ENCODE measurements at places on chromosomes 2 and 18. TPM values are rescaled to one million over a fixed set of nuclear protein-coding genes. Genes with fewer than 3 reads are reported as not detected.
A peak's percentile ranks its signal among the peaks of the same experiment; 100 is the strongest.

DNA sequence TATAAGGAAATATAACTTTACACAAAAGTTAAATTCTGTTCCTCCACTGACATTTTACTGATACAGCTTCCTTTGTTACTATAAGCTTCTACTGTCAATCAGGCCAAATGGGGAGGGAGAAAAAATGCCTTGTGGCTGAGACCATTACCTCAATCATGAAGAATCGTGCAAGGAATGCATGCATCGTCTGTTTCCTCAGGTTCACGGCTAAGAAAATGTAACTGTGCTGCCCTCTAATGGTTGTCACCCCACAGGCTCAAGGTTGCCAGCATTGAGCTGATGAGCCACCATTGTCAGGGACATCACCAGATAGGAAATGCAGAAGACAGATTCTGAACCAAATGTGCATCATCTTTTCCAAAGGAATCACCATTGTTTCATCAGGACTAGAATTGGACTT is 426.9 kb downstream of the CDH2 start:
- H3K4me1 ChIP-seq: no peaks in the 10 kb centered on the region
- DNase-seq: no peak
- H3K4me3 ChIP-seq: no peak overlapping the region

GALR1 gene
- total RNA-seq: not detected

GRCh38 chr2:131552871-131553270 is 25.2 kb downstream of the CCDC74A start:
- peaks cover 31% of the 10 kb centered on the region for H3K27me3 ChIP-seq
- DNase-seq: no peak
- H3K4me3 ChIP-seq: no peak overlapping the region
- H3K27ac ChIP-seq: no peak overlapping the region
- H3K36me3 ChIP-seq: no peaks in the 10 kb centered on the region

DNA sequence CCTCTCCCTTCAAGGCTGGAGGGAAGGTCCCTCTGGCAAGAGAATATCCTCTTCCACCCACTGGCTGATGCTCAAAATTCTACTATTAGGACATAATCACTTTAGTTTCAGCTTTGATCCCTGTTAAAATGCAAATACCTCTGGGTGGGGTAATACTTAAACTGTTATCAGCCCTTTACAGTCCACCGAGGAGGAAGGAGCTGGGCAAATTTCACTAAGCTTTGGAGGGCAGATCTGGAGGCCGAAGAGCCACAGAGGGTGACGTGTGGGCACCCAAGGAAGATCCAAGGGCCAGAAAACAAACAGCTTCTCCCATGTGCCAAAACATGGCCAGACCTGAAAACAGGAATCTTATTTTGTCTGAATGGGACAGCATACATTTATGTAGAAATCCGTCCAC is 74.6 kb upstream of the BCL11A start:
- H3K27me3 ChIP-seq: peaks cover 10% of the 10 kb centered on the region
- H3K4me1 ChIP-seq: no peaks in the 10 kb centered on the region
- no peaks in the 10 kb centered on the region for H3K36me3 ChIP-seq
- no peak for DNase-seq

- H3K4me3 ChIP-seq: no peak overlapping the region
- no peaks in the 10 kb centered on the region for H3K36me3 ChIP-seq
- H3K27ac ChIP-seq: no peak overlapping the region
- DNase-seq: no peak
Observed at GRCh38 chr18:22322243-22322691, 95.4 kb downstream of the CTAGE1 start.

CTNNA2 gene
- not detected for total RNA-seq

RUFY4 gene
- total RNA-seq: 0.64 TPM

CENPO gene
- 44.7 TPM for total RNA-seq

TLX2 gene
- 1.2 TPM for total RNA-seq

GRCh38 chr2:154620471-154620870 is 78.0 kb upstream of the KCNJ3 start:
- DNase-seq: no peak
- H3K27ac ChIP-seq: no peak overlapping the region
- no peaks in the 10 kb centered on the region for H3K4me1 ChIP-seq
- H3K36me3 ChIP-seq: no peaks in the 10 kb centered on the region
- no peak overlapping the region for H3K4me3 ChIP-seq

PSMA8 gene
- 0.44 TPM for total RNA-seq

CCBE1 gene
- 0.02 TPM for total RNA-seq

ARHGEF33 gene
- 0.36 TPM for total RNA-seq

CHST9 gene
- not detected for total RNA-seq

SIX2 gene
- total RNA-seq: not detected

- H3K4me1 ChIP-seq: peaks cover 24% of the 10 kb centered on the region
- H3K36me3 ChIP-seq: peaks cover 12% of the 10 kb centered on the region
- DNase-seq: no peak
Observed at GRCh38 chr2:143321994-143322393, 192.8 kb downstream of the ARHGAP15 start.

ITPRIPL1 gene
- 52.1 TPM for total RNA-seq

TTN gene
- 1.7 TPM for total RNA-seq

DNA sequence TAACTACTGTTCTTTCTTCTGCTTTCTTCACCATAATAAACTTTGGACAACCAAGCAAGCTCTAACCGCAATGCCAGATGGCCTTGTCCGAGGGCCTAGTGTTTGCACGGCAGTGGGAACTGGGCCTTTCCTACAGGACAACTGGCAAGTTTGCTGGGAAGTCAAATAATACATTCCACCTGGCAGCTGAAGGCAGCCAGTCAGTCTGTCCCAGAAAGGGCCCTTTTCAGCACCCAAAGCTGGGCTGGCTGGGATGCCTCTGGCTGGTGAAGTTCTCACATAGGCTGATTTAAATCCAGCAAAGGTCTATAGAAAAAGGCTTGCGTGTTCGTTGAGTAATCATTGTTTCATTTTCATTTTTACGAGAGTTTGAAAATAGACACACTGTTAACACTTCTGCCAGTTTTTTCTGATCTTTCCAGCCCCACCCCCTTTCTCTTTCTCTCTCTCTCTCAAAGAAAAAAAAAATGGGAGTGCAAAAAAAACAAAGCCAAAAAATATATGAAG is 110.0 kb upstream of the EPAS1 start:
- peak overlapping the region; percentile 87 for H3K27ac ChIP-seq
- peaks cover 1% of the 10 kb centered on the region for H3K36me3 ChIP-seq
- H3K4me3 ChIP-seq: peak overlapping the region; percentile 65
- peaks cover 24% of the 10 kb centered on the region for H3K4me1 ChIP-seq

Measured in activated T-helper 1 cell treated with anti-CD3 and anti-CD28 coated beads, Interleukin-12 subunit alpha, Interleukin-12 subunit beta, Interleukin-2, Interleukin-4 antibody, amounts not matched to agents 30 ng/mL and 10 ng/mL and 1 ng/mL, durations not matched to agents 14 hours and 24 hours and 36 hours (primary cell).